ENCODE measurements at places on chromosomes 7 and 10. TPM values are rescaled to one million over a fixed set of nuclear protein-coding genes. Genes with fewer than 3 reads are reported as not detected.
A peak's percentile ranks its signal among the peaks of the same experiment; 100 is the strongest.

TET1 gene
- polyA plus RNA-seq = 3.2 TPM

- no peak for DNase-seq
These were observed 346.7 kb downstream of the CCSER2 start for GRCh38 chr10:84675060-84675459.

GRCh38 chr10:43233601-43234430 is 33.0 kb downstream of the RASGEF1A start:
- no peak for DNase-seq

WNT8B gene
- polyA plus RNA-seq = 0.09 TPM

DNA sequence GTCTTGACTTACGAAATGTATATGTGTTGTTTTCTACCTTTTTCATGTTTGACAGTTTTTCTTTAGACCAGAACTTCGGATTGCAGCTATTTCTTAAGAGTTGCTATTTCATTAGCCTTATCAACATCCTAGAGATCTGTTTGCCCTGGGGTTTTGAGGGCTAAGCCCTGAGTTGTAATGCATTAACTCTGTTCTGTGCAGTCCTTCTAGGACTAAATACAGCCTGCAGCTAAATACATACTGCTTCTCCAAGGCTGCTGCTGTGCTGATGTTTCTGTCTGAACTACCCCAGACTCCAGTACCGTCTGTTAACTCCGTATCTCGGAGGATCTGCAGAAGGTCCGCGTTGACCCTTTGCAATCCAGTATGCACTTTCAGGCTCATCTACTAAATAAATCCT is 26.5 kb downstream of the KIAA1217 start:
- DNase-seq = no peak

CHRM2 gene
- polyA plus RNA-seq = 7.3 TPM

TAF6 gene
- 36.1 TPM for polyA plus RNA-seq

GRCh38 chr7:29488977-29489376 is 74.7 kb upstream of the PRR15 start:
- DNase-seq = no peak

GRCh38 chr7:37318541-37318940 is 130.1 kb downstream of the ELMO1 start:
- no peak for DNase-seq

- no peak for DNase-seq
These were observed 1.2 kb downstream of the NFKB2 start for GRCh38 chr10:102396730-102397151.

UBN2 gene
- 14.2 TPM for polyA plus RNA-seq

DNA sequence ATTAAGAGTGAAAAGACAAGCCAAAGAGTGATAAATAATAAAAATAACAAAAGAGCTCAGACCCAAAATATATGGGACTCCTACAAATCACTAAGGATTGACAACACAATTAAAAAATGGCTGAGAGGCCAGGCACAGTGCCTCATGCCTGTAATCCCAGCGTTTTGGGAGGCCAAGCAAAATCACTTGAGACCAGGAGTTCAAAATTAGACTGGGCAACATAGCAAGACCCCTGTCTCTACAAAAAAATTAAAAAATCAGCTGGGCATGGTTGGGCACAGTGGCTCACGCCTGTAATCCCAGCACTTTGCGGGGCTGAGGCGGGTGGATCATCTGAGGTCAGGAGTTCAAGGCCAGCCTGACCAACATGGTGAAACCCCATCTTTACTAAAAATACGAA is 137.3 kb downstream of the IDE start:
- no peak for DNase-seq

DNA sequence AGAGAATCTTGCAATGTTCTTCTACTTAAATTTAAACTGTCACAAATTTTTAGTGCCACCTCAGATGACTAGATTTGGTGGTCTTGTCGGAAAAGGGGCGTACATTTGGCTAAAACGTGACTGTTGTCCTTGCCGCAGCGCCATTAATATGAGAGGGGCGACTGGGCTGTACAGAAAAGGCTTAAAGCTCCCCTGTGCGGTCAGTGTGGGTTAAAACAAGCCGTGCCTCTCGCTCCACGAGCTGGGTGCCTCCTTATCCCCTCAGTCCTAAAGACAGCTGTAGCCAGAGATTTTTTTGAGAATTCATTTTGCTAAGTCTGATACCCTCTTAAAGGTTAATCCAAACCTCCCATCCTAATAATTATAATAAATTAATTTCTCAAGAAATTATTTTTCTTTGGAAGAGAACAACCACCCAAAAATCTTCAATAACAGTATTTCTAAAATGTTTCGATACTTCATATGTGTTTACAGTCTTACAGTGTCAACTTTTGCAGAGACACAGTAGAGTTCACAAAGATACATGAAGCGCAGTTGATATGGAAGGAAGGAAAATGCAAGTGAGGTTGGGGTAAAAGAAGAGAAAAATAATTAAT is 68.6 kb downstream of the C7orf25 start:
- DNase-seq = peak; percentile 13

ABCB1 gene
- 7.0 TPM for polyA plus RNA-seq

DNA sequence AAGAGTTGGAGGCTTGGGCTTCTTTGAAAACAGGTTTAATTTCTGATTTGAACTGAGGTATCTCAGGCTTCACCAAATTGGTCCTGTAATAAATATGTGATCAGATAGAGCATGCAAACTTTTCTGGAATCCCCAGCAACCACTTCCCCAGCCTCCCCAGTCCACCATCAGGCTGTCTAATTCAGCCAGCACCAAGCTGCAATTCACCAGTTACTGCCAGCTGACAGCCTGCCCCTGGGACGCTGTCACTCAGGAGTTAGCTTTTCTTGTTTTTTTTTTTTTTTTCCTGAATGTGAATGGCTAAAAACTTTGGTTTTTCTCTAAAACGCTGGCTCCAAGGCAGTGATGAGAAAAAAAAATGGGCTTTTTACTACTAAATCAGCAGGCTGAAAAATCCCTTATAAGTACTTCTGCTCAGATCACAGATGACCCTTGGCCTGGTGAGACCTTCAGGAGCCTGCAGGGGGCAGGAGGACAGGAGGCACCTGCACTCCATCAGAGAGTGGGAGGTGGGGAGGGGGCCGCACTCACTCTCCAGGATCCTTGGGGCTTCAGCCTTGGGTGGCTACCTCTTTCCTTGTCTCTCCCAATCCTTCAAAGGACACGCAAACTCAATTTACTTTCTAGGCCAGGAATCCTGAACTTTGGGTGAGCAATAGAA is 349.4 kb downstream of the GATA3 start:
- no peak for DNase-seq

GRCh38 chr7:151875942-151876898 is 695 bp downstream of the PRKAG2 start:
- peak; percentile 79 for DNase-seq

DNA sequence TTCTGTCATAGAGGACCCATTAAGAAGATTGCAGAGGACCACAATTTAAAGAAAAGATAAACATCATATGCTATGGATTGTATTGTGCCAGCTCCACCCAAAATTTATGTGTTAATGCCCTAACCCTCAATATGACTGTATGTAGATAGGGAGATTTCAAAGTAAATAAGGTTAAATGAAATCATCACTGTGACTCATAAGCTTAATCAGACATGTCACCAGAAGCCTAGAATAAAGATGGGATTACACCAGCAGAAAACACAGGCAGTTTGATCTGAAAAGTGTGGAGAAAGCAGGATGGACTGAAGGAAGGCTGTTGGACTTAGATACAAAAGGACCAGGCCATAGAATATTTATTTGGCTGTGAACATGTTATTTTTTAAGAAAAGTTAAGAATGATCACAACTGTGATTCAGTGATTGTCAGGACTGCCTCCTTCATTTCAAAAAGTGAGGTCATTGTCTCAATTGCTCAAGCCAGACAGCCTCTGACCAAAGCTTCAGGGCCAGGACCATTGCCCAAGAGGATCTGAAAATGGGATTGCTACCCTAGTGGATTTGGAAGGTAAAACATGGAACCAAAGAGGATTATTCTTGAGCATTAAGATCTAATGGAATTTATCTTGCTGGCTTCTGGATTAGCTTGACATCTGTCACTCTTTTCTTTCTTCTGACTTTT is 270.8 kb upstream of the POM121L12 start:
- DNase-seq = no peak

GRCh38 chr7:45699726-45700390 is 125.7 kb downstream of the ADCY1 start:
- no peak for DNase-seq

- no peak for DNase-seq
These were observed 558.2 kb upstream of the GALNT17 start for GRCh38 chr7:70573696-70574095.

GRCh38 chr10:123635131-123635530 is 31.0 kb upstream of the GPR26 start:
- DNase-seq = no peak

DNA sequence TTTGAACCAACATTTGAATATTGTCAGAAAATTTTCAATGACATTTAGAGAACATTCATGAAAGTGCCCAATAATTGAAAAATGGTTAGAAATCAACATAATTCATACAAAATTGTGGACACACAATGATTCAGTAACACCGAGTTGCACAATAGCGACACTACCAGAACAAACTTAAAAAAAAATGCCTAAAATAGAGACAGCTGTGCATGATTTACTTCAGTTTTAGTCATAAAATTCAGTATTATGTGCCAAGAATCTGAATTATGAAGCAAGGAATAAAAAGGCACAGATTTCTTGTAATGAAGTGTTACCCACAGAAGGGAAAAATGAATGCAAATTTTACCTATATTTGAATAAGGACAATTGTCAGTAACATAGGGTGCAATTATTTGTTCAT is 396.0 kb downstream of the SEMA3D start:
- DNase-seq = no peak

GRCh38 chr10:53396876-53397275 is 624.3 kb upstream of the MBL2 start:
- DNase-seq = no peak

TMEM273 gene
- polyA plus RNA-seq = 5.5 TPM

DNA sequence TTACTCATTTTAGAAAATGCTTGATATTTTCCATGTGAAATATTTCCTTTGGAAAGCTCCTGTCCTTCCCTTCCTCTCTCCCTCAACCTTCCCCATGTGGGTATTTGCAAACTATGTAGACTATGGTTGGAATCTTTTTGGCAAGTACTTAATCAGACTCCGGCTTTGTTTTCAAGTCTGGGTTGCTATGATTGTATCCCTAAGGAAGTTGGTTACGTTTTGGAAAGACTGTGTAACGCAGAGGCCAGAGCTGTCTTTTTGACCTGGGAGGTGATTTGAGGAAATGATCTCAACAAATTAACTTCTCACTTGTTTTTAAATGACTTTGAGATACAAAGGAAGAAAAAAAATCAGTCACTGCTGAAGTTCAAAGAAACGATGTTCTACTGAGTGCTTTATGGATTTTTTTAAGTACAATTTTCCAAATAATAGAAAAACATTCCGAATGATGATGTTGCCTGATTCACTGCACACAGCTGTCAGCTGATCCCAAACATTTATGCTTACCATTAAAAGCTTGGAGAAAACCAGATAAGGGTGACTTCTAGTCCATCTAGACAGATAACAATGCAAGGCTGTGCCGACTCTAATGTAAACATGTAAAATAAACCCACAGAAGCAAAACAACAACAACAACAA is 145.5 kb upstream of the CELF2 start:
- peak; percentile 52 for DNase-seq

DNA sequence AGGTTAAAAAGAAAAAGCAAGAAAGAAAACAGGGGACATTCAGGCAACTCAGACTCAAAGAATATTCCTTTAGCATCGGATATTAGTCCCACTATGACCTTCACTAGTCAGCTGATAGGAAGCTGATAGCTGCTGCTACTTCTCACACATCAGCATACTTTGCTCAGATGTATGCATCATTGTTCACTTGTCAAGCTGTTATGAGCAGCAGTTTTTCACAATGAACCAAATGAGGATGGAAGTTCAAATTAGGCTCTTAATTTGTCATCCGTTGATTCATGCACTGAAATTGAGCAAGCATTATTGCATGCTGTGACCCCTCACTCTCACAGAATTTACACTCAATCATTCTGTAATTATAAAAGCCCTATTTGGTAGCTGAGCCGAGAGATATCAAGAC is 257.7 kb downstream of the SNX13 start:
- no peak for DNase-seq

DNA sequence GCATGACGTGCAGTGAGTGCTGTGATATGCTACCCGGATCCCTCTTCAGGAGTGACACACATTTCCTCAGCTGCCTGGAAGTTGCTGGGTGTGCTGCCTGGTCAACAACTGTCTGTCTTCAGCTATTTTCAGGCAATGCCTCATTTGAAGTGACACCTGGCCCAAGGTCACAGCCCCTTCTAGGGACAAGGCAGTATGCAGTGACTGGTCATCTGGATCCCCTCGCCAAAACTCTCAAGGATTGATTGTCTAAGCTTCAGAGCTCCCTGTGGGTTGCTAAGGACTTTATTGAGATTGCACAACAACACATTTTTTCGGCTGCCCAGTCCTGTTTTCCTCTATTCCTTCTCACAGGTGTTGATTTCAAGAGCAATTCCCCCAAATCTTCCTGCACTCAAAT is 108.8 kb downstream of the GNAI1 start:
- DNase-seq = no peak

DNA sequence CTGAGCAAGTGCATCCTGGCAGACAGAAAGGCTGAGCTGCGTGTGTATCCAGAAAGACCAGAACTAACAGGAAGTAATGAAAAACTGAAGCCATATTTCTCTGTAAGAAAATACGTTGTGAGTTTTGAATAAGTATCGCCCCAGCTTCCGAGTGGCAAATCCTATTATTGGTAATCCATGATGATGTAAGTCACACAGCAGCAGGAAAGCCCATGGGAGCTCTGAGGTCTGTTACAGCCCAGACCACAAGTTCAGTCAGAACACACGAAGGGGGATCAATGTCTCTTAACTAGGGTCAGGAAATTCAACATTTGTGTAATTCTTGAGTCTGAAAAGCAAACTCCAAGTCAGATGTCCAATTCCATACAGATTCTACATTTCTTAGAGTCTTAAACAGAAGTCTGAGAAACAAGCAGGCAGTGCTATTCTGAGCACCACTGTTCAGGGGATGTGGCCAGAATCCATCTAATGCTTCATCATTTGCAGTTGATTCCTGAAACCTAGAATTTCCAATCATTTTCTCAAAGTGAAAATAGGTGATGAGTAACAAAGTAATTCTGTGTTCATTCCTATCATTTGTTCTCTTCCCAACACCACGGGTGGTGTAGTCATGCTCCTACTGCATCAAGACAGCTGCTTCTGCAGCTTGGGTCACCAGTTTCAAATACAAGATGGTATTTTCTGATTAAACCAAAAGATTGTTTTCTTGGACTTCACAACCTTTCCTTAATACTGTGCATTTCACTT is at the start of gene LRIT2:
Gene LRIT2 (minus strand): TSS at position 118 of the 747 bp plus-strand sequence. CDS start 24 bp downstream, at position 94.
- no peak for DNase-seq

DNA sequence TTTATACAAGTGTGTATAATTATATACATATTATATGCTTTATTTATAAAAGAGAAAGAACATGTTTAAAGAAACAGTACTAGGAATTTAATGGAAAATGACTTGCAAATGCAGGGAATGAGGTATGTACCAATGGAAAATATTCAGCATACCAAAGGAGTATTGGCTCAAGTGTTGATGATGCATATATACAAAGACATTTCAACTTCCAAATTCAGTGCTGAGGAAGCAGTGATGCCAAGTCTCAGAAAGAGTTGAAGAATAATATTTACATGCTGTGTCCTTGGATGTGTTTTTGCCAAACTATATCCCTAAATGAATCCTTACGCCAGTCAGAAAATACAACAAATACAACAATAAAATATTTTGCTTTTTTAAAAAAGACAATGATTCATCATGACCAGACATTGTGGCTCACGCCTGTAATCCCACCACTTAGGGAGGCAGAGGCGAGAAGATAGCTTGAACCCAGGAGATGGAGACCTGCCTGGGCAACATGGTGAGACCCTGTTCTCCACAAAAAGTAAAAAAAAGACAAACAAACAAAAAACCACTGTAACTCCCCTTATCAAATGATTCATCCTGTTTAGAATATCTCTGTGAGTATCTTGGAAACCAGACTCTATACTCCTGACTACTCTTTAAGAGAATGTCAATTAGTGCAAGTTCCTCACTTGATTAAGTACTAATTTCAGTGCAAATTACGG is 157.2 kb downstream of the CHRM2 start:
- peak; percentile 24 for DNase-seq

All from large intestine (tissue), 12 donors.